Midbrain (tissue), 1 donor: ENCODE measurements at places on chromosomes 2 and 18.

DNA sequence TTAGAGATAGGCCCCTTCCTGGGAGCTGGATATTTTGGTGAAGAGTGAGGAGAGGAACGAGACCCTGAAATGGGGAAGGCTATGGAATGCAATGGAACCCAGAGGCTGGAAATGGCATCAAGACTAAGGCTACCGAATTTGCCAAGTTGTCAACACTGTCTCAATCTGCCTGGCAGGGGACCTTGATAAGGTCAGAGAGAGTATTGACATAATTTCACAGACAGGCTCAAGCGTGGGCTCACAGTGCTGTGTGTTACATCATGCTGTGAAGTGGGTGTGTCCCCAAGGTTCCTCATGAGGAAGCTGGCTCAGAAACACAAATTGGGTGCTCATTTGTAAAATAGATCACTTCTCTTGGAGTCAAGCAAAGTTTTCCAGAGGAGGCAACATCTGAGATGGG is 51.8 kb upstream of the CYRIA start:
- no peak for DNase-seq

- no peak for DNase-seq
Observed at GRCh38 chr2:109721626-109722025, 72.5 kb upstream of the RGPD5 start.

DNA sequence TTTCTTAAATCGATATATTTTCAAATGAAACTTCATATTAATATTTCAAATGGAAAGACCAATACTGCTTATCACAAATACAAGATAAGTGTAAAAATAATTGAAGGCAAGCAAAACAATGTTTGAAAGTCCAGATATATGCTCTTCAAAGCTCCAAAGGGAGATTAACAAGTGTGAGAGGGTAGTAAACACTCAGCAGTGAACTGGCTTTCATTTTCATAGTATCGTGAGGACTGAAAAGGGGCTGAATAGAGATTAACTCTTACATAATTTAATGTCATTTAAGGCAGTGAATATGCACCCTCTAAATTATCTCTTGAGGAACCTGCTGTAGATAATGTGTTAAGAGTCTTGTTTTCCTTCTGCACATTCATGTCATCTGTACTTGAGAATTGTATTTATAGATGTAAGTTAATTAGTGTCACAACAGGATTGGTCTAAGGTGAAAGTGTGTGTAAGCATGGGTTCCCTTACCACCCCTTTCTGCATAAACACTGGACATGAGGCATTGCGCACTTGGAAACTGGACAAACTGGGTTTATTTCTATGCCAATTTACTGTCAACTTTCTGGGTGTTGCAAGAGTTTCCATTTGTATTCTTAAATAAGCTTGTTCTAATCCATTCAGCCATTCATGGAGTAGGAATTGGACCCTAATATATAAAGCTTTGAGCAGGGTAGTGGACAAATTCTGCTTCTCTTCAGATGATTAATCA is 76.7 kb upstream of the SESTD1 start:
- no peak for DNase-seq

DNA sequence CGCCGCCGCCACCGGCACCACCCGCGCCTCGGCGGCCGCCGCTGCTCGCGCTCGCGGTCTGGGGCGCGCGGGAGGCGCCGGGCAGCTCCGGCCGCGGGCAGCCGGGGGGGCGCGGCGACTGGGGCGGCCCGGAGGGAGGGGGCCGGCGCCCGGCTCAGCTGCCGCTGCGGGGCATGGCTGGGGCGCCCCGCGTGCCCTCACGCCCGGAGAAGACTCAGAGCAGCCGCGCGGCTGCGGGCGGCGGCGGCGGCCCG is 295 bp downstream of the GAREM1 start:
- DNase-seq = no peak

DNA sequence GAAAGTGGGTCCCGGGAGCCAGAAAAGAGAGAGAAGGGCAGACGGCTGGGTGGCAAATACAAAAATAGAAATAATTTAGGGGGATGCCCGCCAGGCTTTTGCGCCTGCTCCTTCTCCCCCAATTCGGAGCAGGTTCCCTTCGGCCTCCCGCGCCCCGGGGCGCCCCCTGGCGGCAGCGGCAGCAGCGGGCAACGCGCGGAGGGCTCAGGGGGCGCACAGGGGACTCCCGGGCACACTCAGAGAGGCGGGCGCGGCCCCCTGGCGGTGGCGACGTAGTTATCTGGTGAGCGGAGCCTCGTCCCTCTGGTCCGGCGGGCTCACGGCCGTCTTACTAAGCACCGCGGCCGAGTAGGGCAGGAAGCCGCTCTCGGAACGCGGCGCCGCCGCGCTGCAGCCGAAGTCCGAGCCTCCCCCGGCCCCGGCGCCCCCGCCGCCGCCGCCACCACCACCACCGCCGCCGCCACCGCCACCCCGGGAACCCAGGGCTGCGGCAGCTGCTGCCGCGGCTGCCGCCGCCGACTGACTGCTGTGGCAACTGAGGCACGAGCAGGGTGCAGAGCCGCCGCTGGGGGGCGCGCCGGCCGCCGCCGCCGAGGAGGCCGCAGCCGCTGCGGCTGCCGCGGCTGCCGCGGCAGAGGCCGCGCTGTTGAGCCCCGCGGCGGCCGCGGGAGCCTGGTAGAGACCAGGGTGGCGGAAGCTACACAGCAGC is 3.8 kb downstream of the EVX2 start:
- DNase-seq = no peak

DNA sequence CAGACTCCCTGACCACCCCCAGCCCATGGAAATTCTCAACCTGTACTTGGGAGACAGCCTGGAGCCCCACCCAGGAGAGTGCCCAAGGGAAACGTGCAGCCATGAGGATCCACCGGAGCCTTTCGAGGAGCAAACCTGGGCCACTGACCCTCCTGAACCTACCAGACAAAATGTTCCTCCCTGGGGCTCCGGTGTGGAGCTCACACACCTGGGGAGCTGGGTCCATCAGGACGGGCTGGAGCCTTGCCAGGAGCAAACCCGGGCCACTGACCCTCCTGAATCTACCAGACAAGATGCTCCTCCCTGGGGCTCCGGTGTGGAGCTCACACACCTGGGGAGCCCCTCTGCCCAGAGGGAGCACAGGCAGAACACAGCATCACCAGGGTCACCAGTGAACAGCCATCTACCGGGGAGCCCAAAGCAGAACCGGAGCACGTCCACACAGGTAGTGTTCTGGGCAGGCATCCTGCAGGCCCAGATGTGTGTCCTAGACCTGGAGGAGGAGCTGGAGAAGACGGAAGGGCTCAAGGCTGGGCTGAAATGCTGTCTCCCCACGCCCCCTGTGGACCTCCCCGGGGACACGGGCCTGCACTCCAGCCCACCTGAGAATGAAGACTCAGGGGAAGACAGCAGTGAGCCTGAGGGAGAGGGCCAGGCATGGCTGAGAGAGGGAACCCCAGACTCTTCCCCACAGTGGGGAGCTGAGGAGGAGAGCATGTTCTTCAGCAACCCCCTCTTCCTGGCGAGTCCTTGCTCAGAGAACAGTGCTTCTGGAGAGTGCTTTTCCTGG is 8.9 kb downstream of the PSD4 start:
- DNase-seq = no peak

DNA sequence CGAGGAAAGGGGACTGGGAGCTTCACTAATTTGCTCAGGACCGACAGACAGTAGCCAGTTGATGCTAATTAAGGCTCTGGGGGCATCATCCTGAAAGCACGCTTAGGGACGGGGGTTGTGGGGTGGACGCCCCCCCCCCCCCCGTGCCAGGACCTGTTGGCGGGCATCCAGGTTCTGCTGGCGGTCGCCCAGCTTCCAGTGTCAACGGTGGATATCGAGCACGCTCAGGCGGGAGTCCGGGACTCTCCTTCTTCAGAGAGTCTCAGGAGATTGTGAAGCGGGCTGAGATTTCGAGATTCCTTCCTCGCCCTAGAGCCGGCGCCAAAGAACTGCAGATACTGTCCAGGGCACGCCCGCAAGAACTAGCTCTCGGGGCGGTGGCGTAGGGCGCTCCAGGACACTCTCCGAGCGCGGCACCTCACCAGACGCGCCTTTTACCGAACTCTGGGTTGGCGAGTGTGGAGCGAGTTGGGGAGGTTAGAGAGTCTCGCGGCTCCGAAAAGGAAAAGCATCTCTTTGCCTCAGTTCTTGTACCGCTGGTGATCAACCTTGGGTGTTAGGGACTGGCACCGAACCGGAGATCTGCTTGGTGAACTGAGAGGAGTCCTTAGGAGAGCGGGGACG is 5.6 kb downstream of the RAX start:
- no peak for DNase-seq

GRCh38 chr2:189113963-189114362 is 65.6 kb downstream of the COL5A2 start:
- DNase-seq = no peak

DNA sequence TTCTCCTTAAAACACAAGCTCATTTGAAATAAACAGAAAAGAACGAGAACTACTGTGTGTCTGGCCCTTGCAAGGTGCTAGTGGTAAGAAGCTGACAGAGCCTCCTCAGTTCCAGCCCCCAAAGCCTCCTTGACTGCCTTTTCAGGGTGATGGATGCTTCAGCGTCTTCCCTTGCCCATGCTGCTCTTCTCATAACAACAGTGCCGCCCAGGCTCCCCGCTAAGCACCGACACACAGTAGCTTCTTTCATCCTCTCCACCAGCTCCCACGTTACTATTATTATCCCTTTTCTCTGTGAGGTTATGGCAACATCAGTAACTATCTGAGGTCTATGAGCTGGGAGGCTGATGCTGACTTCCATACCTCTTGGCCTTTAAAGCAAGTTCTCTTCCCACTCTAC is 418.6 kb downstream of the TSN start:
- DNase-seq = no peak

- DNase-seq = no peak
Observed at GRCh38 chr2:208083807-208084206, 40.5 kb downstream of the CRYGD start.

DNA sequence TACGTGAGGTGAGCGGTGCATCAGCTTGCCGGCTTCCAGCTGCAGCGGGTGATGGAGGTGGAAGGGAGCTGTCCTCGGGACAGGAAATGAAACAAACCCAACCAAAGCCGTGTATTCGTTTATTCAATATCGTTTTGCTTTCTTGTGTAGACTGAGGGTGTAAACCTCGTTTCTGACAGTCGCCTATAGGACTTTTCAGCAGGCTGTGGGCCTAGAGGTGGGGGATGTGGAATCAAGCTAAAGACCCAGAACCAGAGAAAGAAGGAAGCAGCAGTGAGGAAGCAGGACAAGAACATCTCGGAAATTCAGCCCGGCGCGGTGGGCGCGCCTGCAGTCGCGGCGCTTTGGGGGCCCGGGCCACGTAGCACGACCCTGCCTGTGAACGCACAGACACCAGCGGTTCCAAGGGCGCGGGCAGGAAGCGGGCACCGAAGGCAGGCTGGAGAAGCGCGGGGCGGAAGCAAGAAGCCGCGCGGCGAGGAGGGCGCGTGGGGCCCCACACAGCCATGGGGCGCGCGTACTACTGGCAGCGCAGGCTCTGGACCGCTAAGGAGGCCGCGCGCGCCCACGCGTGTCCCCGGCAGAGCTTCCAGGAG is 755 bp upstream of the ATP9B start:
- no peak for DNase-seq
